ENCODE measurements at places on chromosomes 11 and 22.

DNA sequence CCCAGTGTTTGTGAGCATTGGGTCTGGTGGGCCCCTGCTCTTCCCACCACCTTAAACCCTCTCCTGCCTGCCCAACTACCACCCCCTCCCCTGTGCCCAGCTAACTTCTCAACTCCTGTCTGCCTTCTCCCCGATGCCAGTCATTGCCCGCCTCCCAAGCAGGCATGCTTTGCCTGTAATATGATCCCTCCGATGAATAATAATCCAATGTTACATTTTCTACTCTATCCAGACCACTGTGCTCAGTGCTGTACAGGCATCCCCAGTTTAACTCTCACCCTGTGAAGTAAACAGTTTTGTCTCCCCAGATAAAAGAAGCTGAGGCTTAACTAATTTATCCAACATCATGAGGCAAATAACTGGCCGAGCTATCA is 35.5 kb upstream of the OLFML1 start:
- DNase-seq: no peak

DNA sequence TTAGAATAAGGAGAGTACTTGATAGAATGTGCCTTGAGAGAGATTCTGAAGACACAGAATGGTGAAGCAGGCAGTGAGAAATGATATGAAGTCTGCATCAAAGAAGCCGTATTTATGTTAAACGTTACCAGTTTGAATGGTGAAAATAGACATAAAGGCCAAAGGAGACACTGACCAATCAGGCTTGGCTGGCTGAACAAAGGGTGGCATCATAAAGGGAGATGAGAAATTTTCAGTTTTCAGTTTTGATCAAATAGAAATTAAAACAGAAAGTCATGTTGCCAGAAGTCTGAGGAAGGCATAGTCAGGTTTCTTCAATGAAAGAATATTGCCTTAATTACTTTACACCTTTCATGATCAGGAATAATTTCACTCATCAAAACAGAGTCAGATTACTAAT is 6.6 kb downstream of the OR51F1 start:
- DNase-seq: no peak

GRCh38 chr11:25180187-25180586 is 683.3 kb downstream of the LUZP2 start:
- no peak for DNase-seq

DNA sequence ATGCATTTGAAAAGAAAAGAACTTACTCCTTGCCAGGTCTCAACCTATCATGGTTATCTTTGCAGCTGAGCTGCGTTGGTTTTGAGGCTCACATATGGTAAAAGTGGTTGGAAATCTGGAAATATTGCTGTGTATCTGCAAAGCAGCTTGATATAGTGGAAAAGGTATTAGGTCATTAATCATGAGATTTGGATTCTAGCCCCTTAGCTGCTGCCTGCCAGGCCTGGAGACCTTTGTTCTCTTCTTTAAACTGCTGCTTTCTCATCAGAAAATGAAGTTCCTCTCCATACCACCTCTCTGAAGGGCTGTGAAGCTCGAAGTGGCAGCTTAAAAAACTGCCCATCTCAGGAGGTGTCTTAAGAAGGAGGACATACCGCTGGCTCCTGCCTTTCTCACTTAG is 5.7 kb downstream of the PPARA start:
- no peak for DNase-seq

GRCh38 chr11:12103411-12104225 is 6.8 kb upstream of the MICAL2 start:
- DNase-seq: no peak

DNA sequence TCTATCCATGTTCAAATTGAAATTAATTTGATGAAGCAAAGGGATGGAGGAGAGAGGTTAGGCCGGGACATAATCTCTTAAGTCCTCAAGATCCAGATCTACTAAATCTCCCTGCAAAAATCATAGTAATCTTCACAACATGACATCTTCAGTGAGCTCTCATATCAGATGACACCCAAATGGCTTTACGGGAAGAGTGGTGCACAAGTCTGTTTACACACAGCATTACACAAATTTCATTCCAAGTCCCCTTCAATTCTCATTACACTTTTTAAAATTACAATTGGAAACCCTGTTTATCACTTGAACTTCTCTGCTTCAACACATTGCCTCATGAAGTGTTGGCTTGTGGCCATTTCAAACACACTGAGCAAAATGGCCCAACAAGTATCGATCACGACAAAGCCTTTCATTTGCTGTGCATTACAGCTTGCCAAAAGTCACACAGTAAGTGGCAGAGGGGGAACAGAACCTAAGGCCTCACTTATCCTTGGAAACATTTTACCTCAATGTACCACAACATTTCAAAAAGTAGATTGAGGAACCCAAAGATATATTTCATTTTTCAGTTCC is 17.9 kb upstream of the TPH1 start:
- DNase-seq: no peak

GRCh38 chr22:36398601-36399471 is 11.1 kb upstream of the MYH9 start:
- DNase-seq: no peak

DNA sequence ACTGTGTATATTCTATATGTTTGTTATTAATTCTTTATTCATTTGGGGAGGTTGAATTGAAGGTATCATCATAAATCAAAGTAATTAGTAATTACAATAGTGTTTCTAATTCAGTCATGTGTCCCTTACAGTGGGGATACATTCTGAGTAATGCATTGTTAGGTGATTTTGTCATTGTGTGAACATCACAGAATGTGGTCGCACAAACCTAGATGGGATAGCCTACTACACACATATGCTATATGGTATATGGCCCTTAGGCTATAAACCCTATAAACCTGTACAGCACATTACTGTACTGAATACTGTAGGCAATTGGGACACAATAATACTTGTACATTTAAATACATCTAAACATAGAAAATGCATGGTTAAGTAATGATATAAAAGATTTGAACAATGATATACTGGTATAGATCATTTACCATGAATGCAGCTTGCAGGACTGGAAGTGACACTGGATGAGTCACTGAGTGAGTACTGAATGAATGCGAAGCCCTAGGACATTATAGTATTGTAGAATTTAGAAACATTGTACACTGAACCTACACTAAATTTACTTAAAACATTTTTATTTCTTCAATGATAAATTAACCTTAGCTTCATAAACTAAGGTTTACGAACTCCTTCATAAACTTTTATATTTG is 936.2 kb upstream of the CHORDC1 start:
- DNase-seq: no peak

- DNase-seq: peak; percentile 62
Observed at GRCh38 chr11:1199241-1199750, 23.6 kb upstream of the MUC5B start.

DNA sequence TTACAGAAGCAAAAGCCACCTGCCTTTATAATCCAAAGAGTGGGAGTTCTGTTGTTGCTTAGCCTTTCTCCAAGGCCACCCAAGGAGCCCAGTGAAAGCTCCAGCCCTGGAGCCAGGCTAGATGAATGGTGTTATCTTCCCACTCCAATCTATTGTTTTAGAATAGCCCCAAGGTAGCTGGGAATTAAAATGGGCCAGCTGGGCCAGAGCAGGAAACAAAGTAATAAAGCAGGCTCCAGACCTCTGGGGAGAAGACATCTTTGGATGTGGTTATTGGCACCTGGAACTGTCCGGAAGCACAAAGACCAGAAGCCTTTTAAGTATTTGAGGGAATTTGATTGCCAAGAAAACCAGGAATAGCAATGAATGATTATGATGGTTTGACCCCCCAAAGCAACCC is 8.8 kb downstream of the C11orf96 start:
- no peak for DNase-seq

- no peak for DNase-seq
Observed at GRCh38 chr22:48488149-48488551, 1339.5 kb downstream of the BRD1 start.

DNA sequence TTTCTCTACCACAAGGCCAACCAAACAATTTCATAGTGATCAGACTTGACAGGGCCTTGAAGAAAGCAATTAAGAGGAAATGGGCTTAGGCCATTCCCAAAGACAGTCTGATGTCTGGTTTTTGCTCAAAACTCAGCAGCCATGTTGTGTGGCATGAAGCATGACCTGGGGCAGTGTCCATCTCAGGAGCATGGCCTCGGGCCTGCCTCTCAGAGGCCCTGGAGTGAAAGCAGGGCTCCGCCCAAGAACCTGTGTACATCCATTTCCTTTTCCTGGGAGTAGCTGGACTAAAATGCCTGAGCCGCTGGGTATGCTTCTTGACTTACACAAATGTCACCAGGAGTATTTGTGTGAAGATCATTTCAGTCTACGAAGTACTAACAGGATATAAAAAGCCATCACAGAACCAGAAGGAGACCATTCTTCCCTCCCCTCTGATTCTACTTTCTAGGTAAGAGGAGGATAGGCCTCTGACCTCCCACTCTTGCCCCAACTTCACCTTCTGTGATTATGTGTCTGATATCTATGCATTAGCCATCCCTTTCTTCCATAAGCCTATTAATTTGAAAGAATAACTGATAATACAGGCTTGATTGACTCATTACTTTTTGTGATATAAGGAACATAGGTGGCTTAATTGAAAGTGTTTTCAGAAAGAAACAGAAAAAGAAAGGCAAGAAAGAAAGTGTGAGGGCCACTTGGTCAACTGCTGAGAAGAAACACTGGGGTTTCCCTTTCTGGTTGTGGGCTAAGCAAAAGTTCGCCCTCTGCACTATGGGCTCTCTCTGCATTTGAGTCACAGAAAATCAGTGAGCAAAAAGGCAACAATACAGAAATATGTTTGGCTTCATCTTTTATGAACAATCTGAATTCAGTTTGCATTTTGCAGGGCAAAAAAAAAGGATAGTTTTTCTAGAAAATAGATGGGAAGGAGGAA is 188.6 kb upstream of the MTMR2 start:
- no peak for DNase-seq

DNA sequence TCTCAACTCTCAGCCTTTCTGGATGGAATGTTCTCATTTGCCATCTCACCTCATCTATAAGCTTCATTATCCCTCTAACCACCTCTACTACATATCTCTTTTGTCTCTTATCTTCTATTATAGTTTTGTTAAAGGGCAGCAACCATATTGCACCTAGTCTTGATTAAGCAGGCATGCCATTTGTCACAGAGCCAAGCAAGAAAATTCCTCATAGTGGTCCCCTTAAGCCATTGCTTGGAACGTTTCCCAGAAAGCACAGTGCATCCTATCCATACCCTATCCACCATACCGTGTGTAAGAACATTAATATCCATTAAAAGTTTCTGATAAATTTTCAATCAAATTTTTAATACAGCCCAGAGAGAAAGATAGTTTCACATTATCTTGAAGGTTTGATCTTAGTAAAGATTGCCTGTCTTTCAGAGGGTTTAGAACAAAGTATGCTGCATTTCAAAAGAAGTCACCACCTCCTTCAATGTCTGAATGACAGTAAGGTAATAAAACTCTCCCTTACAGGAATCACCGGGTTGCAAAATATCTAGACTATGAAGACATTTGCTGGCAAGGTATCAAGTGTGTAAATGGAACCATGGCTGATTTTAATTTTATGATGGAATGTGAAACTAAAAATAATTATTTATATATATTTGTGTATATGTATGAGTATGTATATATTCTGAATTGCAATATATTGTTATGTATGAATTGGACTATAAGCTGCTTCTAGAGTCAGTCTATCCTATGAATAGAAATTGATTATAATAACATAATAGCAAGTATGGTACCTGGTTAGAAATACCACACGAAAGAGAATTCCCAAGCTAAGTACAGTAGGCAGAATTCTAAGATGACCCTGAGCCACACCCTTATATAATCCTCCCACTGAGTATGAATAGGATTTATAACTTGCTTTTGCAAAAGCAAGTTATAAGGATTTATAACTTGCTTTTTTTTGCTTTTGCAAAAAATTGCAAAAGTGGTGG is 1296.3 kb downstream of the LRRC4C start:
- DNase-seq: no peak

GRCh38 chr11:61922539-61922938 is 5.2 kb upstream of the RAB3IL1 start:
- DNase-seq: no peak

GRCh38 chr11:95734009-95734572 is 55.5 kb downstream of the FAM76B start:
- DNase-seq: no peak

DNA sequence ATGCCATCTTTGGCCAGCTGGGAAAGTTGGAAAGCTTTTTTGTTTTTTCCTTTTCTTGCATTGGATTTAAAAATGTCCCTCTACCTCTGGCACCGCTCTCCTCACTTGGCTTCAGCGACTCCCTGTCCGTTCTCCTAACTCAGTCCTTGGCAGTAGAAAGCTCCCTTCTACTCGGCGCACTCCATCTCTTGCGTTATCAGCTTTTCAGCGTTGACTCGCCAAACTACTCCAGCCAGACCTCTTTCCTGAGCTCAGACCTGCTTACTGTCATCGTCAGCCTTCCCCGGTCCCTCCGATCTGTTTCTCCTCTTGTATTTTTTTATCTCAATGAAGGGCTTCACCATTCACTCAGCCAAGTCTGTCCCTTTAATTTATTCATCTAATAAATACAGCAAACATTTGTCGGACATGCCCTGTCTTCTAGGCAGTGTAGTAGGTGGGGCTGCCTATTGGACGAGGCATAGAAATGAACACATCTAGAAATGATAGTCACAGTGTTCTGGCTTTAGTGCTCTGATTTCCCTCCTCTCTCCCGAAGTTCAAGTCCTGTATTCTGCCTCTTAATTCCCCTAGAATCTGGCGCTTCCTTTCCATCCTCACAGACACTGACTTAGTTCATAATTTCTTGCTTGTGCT is 839 bp downstream of the CEP164 start:
- no peak for DNase-seq

GRCh38 chr11:67282155-67282875 is 6.8 kb upstream of the ANKRD13D start:
- peak; percentile 46 for DNase-seq

DNA sequence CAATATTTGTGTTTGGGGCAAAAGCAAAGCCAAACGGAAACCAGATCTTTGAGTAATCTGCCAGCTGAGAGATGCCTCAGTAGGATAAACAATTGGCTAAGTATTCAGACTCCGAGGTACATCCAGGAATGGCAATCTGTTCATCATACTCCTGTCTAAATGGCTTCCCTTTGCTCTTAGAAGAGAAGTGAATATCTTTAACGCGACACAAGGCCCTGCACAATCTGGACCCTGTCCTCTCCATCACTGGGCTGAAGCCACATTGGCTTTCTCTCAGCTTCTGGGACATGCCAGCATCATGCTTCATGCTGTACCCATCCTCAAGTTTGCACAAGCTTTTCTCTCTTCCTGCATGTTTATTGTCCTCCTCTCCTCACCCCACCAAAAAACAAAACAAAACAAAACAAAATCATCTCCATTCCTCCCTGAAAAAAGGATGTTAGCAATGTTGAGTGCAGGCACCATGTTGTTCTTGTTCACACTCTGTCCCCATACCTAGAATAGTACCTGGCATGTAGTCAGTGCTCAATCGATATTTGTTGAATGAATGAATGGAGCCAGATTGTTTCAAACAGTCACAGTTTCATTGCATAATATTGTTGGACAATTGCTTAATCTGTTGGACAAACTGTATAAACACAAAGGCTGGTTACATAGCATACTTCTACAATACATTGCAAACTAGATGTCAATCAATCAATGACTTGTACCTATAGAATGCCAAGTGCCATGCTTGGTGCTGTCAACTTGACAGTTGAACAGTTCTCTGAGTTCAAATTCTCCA is 38.2 kb upstream of the SESN3 start:
- DNase-seq: no peak
